ENCODE measurements at places on chromosomes 13 and 19. TPM values are rescaled to one million over a fixed set of nuclear protein-coding genes. Genes with fewer than 3 reads are reported as not detected.

- no peak for DNase-seq
Measured at GRCh38 chr13:48235341-48236135, 2.5 kb downstream of the ITM2B start.

GRCh38 chr19:12545267-12545666, 6.0 kb downstream of the ZNF564 start:
- no peak for DNase-seq

Gene CEACAM4
- not detected for total RNA-seq

- DNase-seq: no peak
Measured at GRCh38 chr13:89401264-89401675, 1730.1 kb downstream of the SLITRK5 start.

DNA sequence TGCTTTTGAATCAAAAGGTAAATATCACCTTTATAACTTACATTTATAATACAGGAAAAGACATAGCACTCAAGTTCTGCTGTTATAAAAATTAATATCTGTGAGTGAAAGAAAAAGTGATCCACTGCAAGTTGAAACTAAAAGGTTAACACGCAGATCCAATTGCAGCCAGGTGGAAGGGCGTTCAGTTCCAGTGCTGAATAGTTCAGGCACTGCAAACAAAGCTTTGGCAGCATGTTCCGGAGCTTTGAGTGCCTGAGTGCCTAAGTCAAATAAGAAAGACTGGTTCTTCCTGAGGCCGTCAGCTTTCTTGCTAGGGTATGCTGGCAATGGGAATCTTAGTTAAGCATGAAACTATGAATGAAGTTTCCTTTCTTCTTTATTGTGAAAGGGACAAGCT, 200.3 kb downstream of the LMO7 start:
- DNase-seq: no peak
